ENCODE measurements at places on chromosomes 5 and 9. TPM values are rescaled to one million over a fixed set of nuclear protein-coding genes. Genes with fewer than 3 reads are reported as not detected.

DNA sequence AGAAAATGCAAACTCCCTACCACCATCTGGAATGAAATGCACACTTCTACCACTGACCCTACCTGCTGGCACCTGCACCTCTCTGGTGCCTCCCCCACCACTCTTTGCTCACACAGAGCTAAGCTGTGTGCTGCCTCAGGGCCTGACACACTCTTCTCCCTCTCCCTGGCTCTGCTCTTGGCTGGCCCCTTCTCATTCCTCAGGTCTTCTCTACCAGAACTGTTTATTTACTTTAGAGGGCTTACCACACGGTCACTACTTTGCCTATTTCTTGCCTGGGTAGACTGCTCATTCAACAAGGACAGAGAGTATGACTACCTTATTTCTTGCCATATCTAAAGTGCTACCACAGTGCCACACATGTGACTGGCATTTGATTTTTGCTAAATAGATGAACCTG, 3.3 kb downstream of the REEP5 start:
- no peak for DNase-seq

GRCh38 chr9:89021154-89021803, 30.0 kb downstream of the S1PR3 start:
- no peak for DNase-seq

- no peak for DNase-seq
Measured at GRCh38 chr5:144125163-144125726, 45.2 kb downstream of the YIPF5 start.

- DNase-seq = no peak
Measured at GRCh38 chr9:132094314-132094791, 14.7 kb upstream of the MED27 start.

Gene ADAMTS16
- not detected for total RNA-seq

Gene FKTN
- 16.8 TPM for total RNA-seq
